ENCODE measurements at places on chromosomes 6 and 20. TPM values are rescaled to one million over a fixed set of nuclear protein-coding genes. Genes with fewer than 3 reads are reported as not detected.

PRND gene
- not detected for total RNA-seq

AK9 gene
- total RNA-seq = 6.2 TPM

OPN5 gene
- total RNA-seq = not detected

TNFRSF21 gene
- total RNA-seq = 0.09 TPM

GSTA2 gene
- total RNA-seq = not detected

HLA-G gene
- total RNA-seq = 0.66 TPM

RCAN2 gene
- 0.91 TPM for total RNA-seq

GPX5 gene
- total RNA-seq = not detected

VWA7 gene
- 6.4 TPM for total RNA-seq

PLN gene
- total RNA-seq = not detected

SRMS gene
- total RNA-seq = not detected

ZNF831 gene
- total RNA-seq = 7.9 TPM

CTCFL gene
- total RNA-seq = not detected

TRAM2 gene
- total RNA-seq = 1.7 TPM

CFAP206 gene
- total RNA-seq = not detected

BPIFB2 gene
- not detected for total RNA-seq

ANGPT4 gene
- not detected for total RNA-seq

FKBP1C gene
- 0.68 TPM for total RNA-seq

EDN1 gene
- total RNA-seq = not detected

RBBP8NL gene
- total RNA-seq = not detected

TAF4 gene
- total RNA-seq = 21.1 TPM

DLK2 gene
- not detected for total RNA-seq

LY6G6C gene
- total RNA-seq = not detected

MAP1LC3A gene
- 4.7 TPM for total RNA-seq

EPPIN gene
- total RNA-seq = not detected

RIN2 gene
- total RNA-seq = not detected

HLA-DRA gene
- total RNA-seq = 313 TPM

REM1 gene
- not detected for total RNA-seq

C20orf144 gene
- total RNA-seq = 0.30 TPM

FAM184A gene
- total RNA-seq = 6.0 TPM

NNAT gene
- not detected for total RNA-seq

OLIG3 gene
- total RNA-seq = 0.94 TPM

RIMS1 gene
- total RNA-seq = not detected

NHLRC1 gene
- not detected for total RNA-seq

SYNE1 gene
- 76.6 TPM for total RNA-seq

NKX2-2 gene
- not detected for total RNA-seq

HLA-DQB2 gene
- total RNA-seq = 2.9 TPM

LAMA4 gene
- not detected for total RNA-seq

TMC2 gene
- not detected for total RNA-seq

BMP6 gene
- total RNA-seq = not detected

PNPLA1 gene
- total RNA-seq = not detected

CRISP1 gene
- not detected for total RNA-seq

GSTA5 gene
- not detected for total RNA-seq
